ENCODE measurements at places on chromosomes 2 and 18.

DNA sequence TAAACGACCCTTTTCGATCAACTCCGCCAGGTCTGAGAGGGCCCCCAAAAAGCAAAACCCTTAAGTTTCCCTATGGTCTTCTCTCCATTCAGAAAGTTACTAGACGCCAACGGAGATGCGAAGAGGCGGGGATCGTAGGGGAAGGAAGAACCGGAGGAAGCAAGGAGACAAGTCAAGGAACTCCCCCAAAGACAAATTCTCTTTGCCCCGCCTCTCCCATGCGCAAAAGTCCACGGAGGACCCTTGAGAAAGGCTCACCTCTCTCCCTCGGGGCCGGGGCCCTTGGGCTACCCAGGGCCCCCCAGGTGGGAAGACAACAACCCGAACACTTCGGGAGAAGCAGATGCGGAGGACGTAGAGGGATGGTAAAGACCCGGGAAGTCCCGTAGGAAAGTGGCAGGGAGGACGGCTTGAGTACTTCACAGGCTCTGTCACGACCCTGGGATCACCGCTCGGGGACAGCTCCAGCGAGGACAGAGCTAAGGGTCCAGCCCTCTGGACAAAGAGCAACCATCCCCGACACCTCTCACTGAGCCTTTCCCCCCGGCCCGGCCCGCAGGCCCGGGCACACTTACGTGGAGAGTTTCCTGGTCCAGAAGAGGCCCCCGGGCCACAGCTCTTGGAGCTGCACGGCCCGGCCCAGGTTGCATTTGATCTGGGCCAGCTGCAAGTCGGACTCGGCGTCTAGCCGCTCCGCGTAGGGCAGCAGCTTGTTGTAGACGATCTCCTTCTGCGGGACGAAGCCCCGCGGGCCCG, 647 bp downstream of the PSME4 start:
- DNase-seq, result peak; percentile 64

DNA sequence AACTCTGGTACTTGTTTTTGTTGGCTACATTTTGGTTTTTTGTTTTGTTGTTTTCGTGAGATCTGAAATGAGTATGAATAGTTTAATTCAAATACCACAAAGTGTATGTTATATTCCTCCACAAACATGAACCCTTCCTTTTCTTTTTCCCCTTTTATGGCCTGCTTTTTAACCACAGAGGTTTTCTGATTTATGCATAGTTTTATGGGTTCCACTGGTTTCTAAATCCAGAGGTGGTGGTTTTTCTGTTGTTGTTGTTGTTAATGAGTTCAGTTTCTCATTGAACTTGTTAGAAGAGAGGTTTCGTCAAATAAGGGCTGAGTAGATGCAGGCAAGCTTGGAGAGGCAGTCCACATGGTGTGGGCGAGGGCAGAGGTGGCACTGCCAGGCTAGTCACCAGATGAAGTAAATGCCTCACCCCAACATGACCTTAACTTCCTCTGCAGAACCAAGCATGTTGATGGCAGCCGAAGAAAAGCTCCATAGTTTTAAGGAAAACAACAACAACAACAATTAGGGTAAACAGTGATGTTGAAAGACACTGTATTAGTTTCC, 72.5 kb downstream of the RIF1 start:
- DNase-seq, result no peak

DNA sequence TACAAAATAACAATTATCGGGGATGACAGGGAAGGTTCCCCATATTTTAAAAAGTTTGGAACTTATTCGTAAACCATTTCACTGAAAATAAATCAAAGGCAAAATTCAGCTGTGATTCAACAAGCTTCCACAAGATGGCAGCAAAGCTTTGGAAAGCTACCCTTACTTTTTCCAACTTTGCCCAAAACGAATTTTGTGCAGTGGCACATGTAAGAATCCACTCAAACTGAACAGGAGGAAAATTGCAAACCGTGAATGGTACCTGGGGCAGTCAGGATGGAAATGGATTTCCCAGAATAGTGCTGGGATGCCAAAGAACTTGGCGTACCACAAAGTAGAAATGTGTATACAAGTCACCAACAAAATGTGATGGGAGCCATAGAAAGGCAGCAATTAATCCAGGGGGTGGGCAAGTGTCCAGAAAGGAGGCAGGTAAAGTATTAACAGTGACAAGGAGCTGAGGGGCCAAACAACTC, 10.7 kb downstream of the RPL31 start:
- DNase-seq, result no peak

DNA sequence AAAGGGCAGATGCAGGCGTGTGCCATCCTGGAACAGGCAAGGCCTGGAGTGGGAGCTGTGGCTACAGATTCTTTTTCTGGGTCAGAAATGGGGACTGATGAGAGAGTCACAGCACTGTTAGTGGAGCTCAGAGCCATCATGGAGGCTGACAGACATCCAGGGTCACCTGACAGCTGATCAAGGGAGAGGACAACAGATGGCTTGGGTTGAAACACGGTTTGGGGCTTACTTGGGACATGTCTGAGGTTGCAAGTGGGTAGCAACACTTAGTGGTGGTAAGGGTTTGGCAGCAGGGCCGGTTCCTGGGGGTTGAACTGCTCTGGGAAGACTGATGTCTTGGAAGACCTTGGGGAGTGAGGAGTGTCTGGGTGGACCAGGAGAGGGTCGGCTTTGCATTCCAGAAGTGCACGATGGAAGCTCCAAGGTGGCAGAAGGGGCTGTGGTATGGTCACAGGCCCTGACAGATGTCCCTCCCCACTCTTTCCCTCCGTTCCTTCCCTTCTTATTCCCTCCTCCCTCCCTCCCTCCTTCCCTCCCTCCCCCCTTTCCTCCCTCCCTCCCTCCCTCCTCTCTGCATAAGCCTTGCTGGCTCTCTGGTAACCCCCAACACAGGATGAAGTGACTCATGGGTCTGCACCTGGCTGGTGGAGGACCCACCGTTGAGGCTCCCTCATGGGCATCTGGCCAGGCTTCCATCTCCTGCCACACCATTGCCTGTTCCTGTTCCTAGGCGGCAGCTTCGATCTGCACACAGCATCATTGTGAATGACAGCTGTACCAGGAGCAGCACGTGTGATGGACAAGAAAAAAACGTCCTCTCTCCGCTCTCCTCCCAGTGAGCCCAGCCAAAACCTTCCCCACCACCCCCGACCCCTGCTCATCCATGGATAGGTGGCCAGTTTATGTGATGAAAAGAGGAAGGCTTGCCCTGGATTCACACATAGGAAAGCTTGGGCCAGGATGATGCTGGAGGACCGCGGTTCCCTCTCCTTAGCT, 63.8 kb upstream of the RPL31 start:
- no peak for DNase-seq

DNA sequence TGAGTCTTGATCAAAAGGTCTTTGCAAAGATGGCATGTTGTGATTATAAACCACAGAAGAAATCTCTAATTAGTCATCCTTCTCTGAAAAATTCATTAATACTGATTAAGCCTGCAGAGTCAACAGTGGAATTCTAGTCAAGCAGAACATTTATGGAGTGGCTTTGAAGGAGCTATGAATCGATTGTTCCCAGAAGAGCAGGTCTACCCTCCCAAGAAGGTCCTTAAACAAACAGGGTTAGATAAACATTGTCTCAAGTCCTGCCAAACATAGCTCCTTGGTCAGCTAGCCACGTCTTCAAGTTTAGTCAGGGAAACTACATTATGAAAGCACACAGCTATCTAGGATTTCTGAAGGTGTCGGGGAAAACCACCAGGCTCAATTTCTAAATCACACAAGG, 88.9 kb downstream of the ITGA4 start:
- DNase-seq, result no peak

- no peak for DNase-seq
These were observed 129.7 kb downstream of the BARD1 start for GRCh38 chr2:214679736-214680135.

- DNase-seq, result peak; percentile 77
These were observed at the start of gene LDLRAD4 for GRCh38 chr18:13218368-13218991. Gene LDLRAD4, plus strand, starts transcription at chr18:13218760.

Measured in right hindlimb (tissue), 1 donor.